ENCODE measurements at places on chromosomes 7 and 10.
A peak's percentile ranks its signal among the peaks of the same experiment; 100 is the strongest.

GRCh38 chr7:1100386-1100785 lies 12.5 kb downstream of the GPER1 start:
- H3K27me3 ChIP-seq = no peaks in the 10 kb centered on the region
- H3K27ac ChIP-seq = no peak overlapping the region
- DNase-seq = no peak
- no peak overlapping the region for H3K4me3 ChIP-seq
- H3K4me1 ChIP-seq = peaks cover 22% of the 10 kb centered on the region

GRCh38 chr7:143300959-143301935 lies 13.1 kb downstream of the CASP2 start:
- H3K27me3 ChIP-seq = no peaks in the 10 kb centered on the region
- peaks cover 65% of the 10 kb centered on the region for H3K4me1 ChIP-seq
- peaks cover 84% of the 10 kb centered on the region for H3K36me3 ChIP-seq
- no peak overlapping the region for H3K27ac ChIP-seq

GRCh38 chr10:117399341-117400196 lies 24.3 kb upstream of the PDZD8 start:
- H3K27ac ChIP-seq = no peak overlapping the region
- H3K4me3 ChIP-seq = no peak overlapping the region
- H3K27me3 ChIP-seq = peaks cover 2% of the 10 kb centered on the region
- no peak for DNase-seq

DNA sequence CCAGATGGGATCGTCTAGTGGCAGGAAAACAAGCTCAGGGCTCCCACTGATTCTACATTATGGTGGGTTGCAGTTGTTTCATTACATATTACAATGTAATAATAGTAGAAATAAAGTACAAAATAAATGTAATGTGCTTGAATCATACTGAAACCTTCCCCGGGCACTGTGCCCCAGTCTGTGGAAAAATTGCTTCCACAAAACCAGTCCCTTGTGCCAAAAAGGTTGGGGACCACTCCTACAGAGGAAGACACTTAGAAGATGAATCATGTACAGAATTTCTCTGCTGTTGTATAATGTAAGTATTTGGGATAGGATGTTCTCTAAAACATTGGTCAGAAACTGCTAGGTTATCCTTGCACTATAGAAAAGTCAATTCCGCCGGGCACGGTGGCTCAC lies 11.3 kb upstream of the PHYH start:
- no peaks in the 10 kb centered on the region for H3K36me3 ChIP-seq
- no peak overlapping the region for H3K4me3 ChIP-seq
- no peaks in the 10 kb centered on the region for H3K27me3 ChIP-seq

- no peak for DNase-seq
- H3K27ac ChIP-seq = no peak overlapping the region
- H3K4me1 ChIP-seq = peaks cover 16% of the 10 kb centered on the region
- H3K4me3 ChIP-seq = no peak overlapping the region
Measured at GRCh38 chr7:28405662-28406061, 6.7 kb upstream of the CREB5 start.

- H3K4me1 ChIP-seq = no peaks in the 10 kb centered on the region
- no peaks in the 10 kb centered on the region for H3K27me3 ChIP-seq
- H3K4me3 ChIP-seq = no peak overlapping the region
Measured at GRCh38 chr10:83127942-83128575, 1011.2 kb upstream of the GHITM start.

GRCh38 chr7:107206136-107206535 lies 37.3 kb downstream of the HBP1 start:
- peaks cover 37% of the 10 kb centered on the region for H3K36me3 ChIP-seq
- H3K4me3 ChIP-seq = no peak overlapping the region
- DNase-seq = no peak
- no peak overlapping the region for H3K27ac ChIP-seq
- no peaks in the 10 kb centered on the region for H3K4me1 ChIP-seq

GRCh38 chr7:31084226-31084625 lies 32.1 kb downstream of the ADCYAP1R1 start:
- H3K4me1 ChIP-seq = no peaks in the 10 kb centered on the region
- no peaks in the 10 kb centered on the region for H3K36me3 ChIP-seq
- H3K4me3 ChIP-seq = no peak overlapping the region
- H3K27me3 ChIP-seq = peaks cover 20% of the 10 kb centered on the region
- DNase-seq = no peak

DNA sequence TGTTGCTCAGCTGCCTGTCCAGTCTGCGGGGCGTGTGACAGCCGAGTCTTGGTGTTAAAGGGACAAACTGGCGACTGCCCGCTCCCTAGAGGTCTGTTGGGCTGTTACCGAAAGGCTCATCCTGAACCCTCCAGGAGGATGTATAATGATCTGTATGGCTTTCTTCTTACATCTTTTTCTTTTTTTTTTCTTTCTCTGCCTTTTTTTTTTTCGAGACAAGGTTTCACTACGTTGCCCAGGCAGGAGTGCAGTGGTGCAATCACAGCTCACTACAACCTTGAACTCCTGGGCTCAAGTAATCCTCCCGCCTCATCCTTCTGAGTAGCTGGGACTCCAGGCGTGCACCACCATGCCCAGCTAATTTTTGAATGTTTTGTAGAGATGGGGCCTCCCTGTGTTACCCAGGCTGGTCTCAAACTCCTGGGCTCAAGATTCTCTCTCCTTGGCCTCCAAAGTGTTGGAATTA lies 857 bp downstream of the INTS15 start:
- peaks cover 44% of the 10 kb centered on the region for H3K36me3 ChIP-seq
- H3K27ac ChIP-seq = peak overlapping the region; percentile 93
- no peak for DNase-seq
- no peaks in the 10 kb centered on the region for H3K27me3 ChIP-seq
- H3K4me1 ChIP-seq = peaks cover 24% of the 10 kb centered on the region

DNA sequence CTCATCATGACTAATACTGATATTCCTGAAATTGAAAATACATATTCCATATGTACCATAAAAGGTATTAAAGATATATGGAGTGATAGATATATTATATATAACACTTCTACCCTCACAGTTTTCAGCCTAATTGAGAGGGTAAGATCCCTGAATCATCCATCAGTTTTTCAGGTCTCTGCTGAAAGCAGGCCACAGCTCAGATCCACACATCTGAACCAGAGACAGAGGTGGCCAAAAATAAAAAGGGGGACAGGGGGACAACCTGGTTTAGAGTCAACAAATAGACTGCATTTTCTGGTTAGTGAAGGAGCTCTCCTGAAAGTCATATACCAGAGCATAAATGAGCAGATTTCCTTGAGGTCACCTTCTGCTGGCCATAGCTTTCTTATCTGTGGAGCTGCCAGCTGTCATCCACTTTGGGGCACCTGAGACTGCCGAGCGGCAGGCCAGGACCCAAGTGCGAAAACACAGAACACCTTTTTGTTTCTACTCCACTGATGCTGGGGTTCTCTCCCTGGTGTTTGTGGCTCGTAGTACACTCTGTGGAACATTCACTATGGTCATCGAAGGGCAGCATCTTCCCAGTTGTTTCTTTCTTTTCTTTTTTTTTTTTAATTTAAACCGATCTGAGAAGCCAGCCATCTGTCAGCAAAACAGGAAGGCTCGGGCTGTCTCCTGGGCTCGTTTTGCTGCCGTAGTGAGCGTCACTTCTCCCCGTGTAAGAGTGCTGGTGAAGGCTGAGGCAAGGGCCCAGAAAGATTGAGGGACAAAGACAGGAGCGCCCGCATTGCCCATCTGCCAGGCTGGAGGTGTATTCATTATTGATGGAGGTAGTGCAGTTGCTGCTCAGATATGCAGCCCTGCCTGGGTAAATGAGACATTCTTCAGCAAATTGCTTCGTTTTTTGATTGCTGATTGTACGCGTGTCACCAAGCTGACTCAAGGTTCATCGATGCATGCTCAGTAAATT lies 13.5 kb downstream of the IKZF1 start:
- peaks cover 96% of the 10 kb centered on the region for H3K4me1 ChIP-seq
- no peaks in the 10 kb centered on the region for H3K27me3 ChIP-seq
- peak; percentile 52 for DNase-seq

- peaks cover 13% of the 10 kb centered on the region for H3K27me3 ChIP-seq
- DNase-seq = no peak
- no peaks in the 10 kb centered on the region for H3K36me3 ChIP-seq
Measured at GRCh38 chr10:15725603-15726002, 5.9 kb upstream of the ITGA8 start.

DNA sequence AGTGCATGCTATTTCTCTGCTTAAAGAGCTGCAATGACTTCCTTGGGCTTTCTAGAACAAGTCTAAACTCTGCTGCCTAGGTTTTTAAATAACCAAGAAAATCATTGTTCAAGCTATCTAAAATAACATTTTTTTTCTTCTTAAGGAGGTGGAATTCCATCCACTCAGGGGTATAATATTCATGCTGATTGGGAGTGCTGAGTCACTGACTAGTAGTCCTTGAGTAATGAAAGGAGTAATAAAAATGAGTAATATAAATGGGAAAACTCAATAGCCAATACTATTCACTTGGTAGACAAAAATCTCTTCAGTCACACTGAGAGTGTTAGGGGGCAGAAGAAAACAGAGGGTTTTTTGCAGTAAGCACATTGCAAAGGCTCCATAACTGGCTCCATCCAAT lies 72.0 kb downstream of the GFRA1 start:
- no peaks in the 10 kb centered on the region for H3K36me3 ChIP-seq
- DNase-seq = no peak
- no peak overlapping the region for H3K4me3 ChIP-seq
- no peaks in the 10 kb centered on the region for H3K27me3 ChIP-seq
- no peaks in the 10 kb centered on the region for H3K4me1 ChIP-seq
- no peak overlapping the region for H3K27ac ChIP-seq

DNA sequence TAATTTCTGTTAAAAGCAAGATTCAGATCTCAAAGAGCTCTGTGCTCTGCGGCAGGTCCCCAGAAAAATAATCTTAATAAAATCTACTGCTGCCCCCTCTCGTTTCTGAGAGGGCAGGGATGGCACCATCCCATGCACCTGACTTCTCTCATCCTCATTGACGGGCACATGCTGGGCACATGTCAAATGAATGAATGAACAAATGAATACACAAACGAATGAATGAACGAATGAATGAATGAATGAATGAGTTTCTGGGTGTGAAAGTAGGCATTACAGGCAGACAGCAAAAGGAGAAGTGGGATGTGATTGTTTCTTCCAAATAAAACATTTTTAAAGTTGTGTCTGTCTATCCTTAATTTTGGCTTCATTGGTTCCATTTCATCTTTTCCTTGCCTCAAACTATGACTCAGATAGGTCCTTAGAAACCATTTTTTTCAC lies 398.1 kb upstream of the PRKCQ start:
- peaks cover 17% of the 10 kb centered on the region for H3K27me3 ChIP-seq
- no peak for DNase-seq
- H3K36me3 ChIP-seq = no peaks in the 10 kb centered on the region
- peaks cover 10% of the 10 kb centered on the region for H3K4me1 ChIP-seq

DNA sequence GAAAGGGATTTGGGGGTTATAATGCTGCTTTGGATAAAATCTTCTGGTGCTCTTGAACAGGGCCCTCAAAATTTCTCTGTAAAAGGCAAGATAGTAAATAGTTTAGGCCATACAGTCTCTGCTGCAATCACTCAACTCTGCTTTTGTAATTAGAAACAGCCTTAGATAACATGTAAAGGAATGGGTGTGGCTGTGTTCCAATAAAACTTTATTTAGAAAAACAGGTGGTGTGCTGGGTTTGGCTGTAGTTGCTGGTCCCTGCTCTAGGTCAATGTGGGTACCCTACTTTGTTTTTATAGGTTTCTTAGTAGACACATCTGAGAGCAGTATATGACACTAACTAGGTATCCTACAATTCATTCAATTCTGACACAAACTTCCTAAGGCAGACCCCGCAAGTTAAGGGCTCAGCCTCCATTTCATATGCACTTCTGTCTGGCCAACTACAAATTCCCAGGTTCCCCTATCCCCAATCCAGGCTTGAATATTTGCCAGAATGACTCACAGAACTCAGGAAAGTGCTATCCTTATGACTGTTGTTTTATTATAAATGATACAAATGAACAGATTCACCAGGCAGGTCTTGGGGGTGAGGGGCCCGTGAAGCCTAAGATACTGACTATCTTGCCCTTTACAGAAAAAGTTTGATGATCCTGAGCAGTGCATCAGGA lies 349.9 kb downstream of the RPS24 start:
- no peaks in the 10 kb centered on the region for H3K36me3 ChIP-seq
- H3K4me3 ChIP-seq = no peak overlapping the region
- H3K27me3 ChIP-seq = peaks cover 6% of the 10 kb centered on the region
- no peak overlapping the region for H3K27ac ChIP-seq
- H3K4me1 ChIP-seq = no peaks in the 10 kb centered on the region

DNA sequence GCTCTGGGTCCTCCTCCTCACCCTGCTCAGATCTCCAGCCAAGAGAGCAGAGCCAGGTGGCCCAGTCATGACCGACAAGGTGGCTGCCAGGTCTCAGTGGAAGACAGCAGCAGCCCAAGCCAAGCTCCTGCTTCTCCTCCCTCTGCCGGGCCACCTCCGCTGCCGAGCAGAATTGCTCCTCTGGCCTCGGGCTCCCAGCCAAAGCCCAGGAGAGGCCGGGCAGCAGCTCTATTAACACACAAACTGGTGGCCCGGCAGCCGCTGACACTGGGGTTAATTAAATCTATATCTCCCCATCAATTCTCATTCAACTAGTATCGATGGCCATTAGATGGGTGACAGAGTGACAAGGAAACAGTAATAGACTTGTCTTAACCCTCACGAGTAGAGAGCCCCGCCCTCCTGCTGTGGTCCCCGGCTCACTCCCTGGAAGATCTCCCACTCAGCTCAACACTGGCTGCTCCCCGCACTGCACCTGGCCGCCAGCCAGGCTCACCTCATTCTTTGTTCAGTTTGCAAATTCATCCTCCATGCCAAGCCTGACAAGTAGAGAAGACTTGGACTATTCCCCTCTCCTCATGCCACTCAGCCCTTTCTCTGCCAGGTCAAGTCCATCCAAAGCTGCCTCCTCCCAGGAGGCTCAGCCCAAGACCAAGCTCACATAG lies 74.1 kb upstream of the UNC5B start:
- no peak overlapping the region for H3K27ac ChIP-seq
- no peaks in the 10 kb centered on the region for H3K4me1 ChIP-seq
- no peaks in the 10 kb centered on the region for H3K27me3 ChIP-seq
- H3K4me3 ChIP-seq = no peak overlapping the region
- H3K36me3 ChIP-seq = no peaks in the 10 kb centered on the region
